T-cell (primary cell): ENCODE measurements at places on chromosomes 16 and 17.

DNA sequence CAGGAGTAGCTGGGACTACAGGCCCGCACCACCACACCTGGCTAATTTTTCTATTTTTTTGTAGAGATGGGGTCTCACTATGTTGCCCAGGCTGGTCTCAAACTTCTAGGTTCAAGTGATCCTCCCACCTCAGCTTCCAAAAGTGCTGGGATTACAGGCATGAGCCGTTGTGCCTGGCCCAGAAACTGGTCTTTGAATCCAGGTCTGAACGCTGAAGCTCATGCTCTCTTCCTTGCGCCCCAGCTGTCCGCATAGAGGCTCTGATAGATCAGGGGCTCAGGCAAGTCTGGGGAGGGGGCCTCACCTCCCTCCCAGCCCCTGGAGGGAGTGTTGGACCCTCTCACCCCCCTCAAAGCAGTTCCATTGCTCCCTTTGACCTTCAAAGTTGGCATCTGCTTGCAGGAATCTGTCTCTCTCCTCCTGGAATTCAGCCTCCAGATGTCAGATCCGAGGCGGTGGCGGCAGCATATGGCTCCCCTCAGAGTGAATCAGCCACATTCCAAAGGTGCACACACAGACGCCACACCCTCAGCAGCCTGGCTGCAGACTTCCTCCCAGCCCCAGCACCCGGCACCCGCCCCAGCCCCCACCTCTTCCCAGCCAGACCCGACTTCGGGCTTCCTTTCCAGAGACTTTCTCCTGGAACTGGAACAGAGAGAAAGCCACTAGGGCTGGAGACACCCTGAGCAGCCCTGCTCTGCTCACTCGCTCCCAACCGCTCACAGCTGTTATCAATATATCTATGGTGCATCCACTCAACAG is 16.9 kb upstream of the GLIS2 start:
- no peak for DNase-seq

- peak; percentile 56 for DNase-seq
Measured at GRCh38 chr17:77453613-77454241, 313.0 kb downstream of the SEC14L1 start.

DNA sequence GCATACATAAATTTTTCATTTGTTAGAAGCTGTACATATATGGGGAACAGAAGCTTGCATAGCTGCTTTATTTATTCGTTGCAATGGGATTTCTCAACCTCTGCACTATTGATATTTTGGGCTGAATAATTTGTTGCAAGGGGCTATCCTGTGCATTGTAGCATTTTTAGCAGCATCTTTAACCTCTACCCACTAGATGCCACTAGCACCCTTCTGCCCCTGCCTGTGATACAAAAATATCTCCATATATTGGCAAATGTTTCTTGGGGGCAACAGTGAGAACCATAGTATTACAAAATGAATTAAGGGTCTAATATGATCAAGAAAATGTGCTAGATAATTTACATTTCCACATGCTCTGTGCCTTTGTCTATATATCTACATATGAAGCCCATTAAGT is 1401.0 kb downstream of the CDH11 start:
- no peak for DNase-seq

DNA sequence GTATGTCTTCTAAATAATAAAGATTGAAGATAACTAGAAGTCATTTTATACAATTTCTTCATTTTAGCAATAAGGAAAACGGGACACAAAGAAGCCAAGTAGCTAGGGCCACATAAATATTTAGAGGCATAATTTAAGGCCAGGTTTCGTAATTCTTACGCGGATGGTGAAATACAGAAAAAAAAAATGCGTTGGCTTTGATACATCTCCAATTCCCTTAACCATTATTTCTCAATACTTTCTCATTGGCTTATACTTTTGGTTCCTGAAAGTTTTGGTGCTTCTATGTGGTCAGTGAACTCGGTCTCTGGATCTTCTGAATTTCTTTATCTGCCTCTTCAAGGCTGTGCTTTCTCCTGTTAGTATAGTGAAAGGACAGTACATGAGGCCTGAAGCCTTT is 888.1 kb downstream of the KCNJ2 start:
- DNase-seq, result no peak

GRCh38 chr16:27245276-27246172 is 23.0 kb downstream of the NSMCE1 start:
- DNase-seq, result no peak

GRCh38 chr16:78609402-78610274 is 510.2 kb downstream of the WWOX start:
- no peak for DNase-seq

GRCh38 chr16:48501516-48502377 is 108.2 kb downstream of the N4BP1 start:
- DNase-seq, result no peak

DNA sequence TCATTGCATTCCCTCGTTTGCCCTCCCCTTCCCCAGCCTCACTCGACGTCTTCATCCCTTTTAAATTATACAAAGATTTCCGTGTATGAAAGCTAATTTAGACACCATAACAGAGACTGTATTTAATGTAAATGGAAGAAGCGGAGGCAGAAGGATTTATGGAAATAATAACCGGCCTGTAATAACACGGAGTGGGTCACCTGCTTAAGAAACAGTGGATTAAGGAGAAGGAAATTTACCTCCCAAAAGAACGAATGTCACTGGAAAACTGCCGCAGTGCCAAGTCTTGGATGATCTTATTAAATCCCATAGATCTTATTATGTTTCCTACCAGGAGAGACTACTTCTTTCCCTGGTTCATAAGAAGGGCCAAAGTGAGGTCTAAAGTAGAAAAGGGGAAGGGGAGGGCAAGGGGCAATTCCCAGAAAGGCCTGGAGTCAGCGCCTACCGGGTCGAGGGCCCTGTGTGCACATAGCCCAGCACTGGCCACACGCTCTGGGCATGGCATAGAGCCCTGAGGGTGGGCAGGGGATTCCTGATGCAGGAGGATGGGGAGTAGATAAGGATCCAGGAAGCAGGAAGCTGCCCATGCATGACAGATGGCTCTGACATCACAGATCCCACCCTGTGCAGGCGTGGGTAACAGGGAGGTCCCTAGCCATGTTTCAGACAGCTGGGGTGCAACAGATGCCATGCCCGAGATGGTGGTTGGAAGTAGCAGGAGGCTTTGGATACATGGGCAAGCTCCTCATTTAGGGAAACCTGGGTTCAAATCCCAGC is 56.2 kb upstream of the RPL38 start:
- DNase-seq, result no peak

- no peak for DNase-seq
Measured at GRCh38 chr17:40596261-40596919, 31.1 kb upstream of the CCR7 start.

DNA sequence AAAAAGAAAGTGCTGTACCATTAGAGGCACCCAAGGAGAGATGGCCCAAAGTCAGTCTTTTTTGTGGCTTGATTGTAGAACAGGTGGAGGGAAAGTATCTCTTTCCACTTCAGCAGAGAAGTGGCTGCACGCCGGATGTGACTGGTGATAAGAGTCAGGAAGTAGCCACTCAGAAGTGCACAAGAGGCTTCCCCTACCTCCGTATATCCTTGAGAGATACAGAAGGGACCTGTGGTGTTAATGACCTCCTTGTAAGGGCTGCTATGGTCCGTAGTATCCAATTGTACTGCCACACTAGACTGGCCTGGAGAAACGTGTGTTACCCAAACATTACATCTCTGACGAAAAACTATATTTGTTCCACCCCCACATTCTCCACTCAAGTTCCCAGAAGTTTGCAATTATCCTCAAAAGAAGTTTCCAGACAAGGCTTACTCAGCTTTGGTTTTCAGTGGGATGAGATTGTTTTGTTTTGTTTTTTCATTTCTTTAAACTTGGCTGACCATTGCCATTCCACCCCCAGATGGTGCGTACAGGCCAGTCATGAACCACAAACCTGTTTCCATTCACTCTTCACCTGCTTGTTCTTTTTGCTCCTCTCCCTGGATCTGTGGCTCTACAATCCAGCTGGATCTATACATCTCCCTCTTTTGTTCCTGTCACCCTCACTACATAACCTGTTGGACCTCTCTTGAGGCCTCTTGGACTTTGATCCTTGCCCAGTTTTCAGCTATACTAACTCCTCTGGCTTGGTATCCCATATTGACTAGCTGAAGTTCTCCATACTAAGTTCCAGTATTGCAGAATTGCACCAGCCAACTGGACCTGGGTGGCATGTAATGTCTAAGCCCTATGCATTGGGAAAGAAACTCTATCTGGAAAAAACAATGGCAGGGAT is 20.7 kb upstream of the MED13 start:
- DNase-seq, result no peak

DNA sequence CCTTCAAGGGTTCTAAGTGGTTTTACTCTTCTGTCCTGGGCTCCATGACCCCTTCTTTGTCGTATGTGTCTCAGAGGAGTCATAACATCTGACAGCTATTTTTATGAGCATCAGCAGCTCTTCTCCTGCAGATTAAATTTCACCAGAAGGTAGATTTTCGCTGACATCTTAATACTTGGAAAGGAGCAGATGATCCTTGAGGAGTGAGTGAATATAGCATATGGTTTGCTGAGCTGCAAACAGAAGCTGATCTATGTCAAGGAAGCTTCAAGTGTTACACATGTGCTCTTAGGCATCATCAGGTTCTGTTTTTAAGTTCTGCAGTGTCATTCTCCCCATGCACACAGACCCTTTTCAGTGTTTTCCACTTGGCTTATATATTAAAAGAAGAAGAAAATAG is 49.2 kb upstream of the MYH2 start:
- no peak for DNase-seq

- no peak for DNase-seq
Measured at GRCh38 chr16:69859105-69859989, 91.8 kb upstream of the CLEC18A start.

- no peak for DNase-seq
Measured at GRCh38 chr16:626787-627453, 3.9 kb upstream of the WFIKKN1 start.

GRCh38 chr16:22093331-22093730 is 990 bp downstream of the VWA3A start:
- no peak for DNase-seq

DNA sequence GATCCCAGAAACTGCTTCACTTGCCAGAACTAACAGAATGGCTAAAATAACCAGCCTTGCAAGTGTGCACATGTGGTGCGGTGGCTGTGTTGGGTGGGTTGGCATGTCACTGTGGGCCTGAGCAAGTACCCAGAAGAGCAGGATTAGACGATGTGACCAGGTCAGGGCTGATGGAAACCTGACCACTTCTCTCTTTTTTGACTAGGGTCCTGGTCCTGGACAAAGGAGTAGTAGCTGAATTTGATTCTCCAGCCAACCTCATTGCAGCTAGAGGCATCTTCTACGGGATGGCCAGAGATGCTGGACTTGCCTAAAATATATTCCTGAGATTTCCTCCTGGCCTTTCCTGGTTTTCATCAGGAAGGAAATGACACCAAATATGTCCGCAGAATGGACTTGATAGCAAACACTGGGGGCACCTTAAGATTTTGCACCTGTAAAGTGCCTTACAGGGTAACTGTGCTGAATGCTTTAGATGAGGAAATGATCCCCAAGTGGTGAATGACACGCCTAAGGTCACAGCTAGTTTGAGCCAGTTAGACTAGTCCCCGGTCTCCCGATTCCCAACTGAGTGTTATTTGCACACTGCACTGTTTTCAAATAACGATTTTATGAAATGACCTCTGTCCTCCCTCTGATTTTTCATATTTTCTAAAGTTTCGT is 16.7 kb downstream of the ANKRD40 start:
- DNase-seq, result no peak

GRCh38 chr16:30349675-30350074 is 5.4 kb downstream of the CD2BP2 start:
- no peak for DNase-seq

DNA sequence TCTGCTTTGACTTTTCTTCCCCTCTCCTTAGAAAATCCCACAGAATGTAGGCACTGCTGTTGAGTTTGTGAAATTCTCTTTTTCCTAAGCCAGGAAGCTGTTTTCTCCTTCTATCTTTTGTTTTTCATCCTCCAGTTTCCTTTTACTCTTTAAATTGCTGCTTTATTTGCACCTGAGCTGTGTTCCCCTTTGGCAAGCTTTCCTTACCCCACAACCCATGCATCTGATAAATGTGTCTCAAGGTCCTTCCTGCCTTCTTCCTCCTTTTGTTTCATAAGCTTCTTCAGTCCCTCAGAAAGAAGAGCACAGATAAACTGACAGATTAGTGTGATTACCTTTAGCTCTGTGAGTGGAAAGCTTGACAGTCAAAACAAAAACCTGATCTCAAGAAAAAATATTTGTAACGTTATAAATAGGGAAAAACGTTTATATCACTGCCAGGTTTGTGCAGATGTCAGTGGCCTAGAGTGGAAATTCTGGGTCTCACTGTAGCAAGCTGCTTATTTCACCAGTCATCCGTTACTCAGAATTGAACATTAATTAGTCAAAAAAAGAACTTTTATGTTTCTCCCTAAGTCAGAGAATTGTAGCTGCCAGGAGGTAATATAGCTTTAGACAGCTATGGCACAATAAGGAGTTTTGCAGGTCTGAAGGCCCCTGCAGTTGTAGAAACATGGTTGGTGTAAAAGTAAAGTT is 23.6 kb downstream of the GSDMB start:
- no peak for DNase-seq

GRCh38 chr17:81708739-81709185 is 3.3 kb upstream of the SLC25A10 start:
- no peak for DNase-seq

GRCh38 chr16:4655801-4656200 is 31.2 kb downstream of the MGRN1 start:
- DNase-seq, result no peak

DNA sequence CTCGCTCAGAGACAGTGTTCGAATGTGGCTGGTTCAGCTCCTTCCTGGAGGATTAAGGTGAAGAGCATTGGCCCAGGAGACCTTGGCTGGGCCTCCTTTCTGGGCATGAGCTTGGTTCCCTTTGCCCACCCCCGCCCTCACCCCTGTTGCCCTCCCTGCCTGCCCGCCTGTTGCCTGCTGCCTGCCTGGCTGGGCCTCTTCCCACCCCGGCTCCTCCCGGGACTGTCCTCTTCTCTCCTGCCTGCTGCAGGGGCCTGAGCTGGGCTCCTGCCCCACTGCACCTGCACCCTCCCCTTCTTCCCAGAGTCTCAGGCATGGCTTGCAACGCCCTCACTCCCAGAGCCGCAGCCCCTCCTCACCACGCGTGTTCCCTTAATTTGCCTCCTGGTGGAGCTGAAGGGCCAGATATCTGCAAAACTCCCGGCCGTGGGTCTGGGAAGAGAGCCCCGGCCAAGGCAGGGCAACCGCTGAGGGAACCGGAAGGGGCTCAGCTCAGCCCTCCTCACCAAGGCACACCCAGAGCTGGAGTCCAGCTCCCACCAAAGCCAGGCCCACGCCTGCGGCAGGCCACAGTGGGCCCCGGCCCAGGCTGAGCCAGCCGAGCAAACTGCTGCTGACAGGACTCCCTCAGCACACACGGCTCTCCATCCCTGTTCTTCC is 31.2 kb downstream of the MNT start:
- no peak for DNase-seq

- no peak for DNase-seq
Measured at GRCh38 chr17:503449-503700, 150.8 kb upstream of the RPH3AL start.

- no peak for DNase-seq
Measured at GRCh38 chr17:180381-181244, 837 bp downstream of the DOC2B start.

DNA sequence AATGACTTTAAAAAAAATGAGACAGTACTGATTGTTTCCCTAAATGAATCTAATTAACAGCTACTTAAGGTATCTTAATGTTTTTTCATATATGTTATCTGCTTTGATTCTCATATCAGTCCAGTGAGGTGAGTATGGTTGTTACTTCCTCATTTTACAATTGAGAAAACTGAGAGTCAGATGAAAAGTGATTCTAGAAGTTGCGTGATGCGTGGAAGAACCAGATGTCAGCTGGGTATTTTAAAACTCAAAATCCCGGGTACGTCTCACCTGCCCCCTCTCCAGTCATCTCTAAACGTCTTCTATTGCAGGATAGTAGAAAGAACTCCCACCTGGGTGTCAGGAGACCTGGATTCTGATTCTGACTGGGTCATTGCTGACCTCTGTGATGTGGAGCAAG is 89.2 kb downstream of the MAP2K6 start:
- no peak for DNase-seq
